ENCODE measurements at places on chromosomes 2 and 18. TPM values are rescaled to one million over a fixed set of nuclear protein-coding genes. Genes with fewer than 3 reads are reported as not detected.
A peak's percentile ranks its signal among the peaks of the same experiment; 100 is the strongest.

Gene RAB17
- 6.3 TPM for polyA plus RNA-seq

GRCh38 chr2:29293830-29294438, 178.7 kb downstream of the CLIP4 start:
- no peaks in the 10 kb centered on the region for H3K4me1 ChIP-seq
- no peak overlapping the region for H3K4me3 ChIP-seq
- H3K27me3 ChIP-seq: no peaks in the 10 kb centered on the region
- H3K36me3 ChIP-seq: no peaks in the 10 kb centered on the region

- H3K36me3 ChIP-seq: no peaks in the 10 kb centered on the region
- H3K27ac ChIP-seq: no peak overlapping the region
- no peaks in the 10 kb centered on the region for H3K27me3 ChIP-seq
- H3K4me3 ChIP-seq: no peak overlapping the region
- H3K4me1 ChIP-seq: peaks cover 4% of the 10 kb centered on the region
Measured at GRCh38 chr2:5674026-5674340, 18.2 kb upstream of the SOX11 start.

GRCh38 chr2:187580462-187581124, 26.4 kb upstream of the TFPI start:
- H3K4me3 ChIP-seq: no peak overlapping the region
- no peaks in the 10 kb centered on the region for H3K27me3 ChIP-seq
- H3K27ac ChIP-seq: no peak overlapping the region
- no peaks in the 10 kb centered on the region for H3K36me3 ChIP-seq
- no peaks in the 10 kb centered on the region for H3K4me1 ChIP-seq
- DNase-seq: no peak

GRCh38 chr2:134405611-134406081, 151.8 kb downstream of the MGAT5 start:
- H3K27ac ChIP-seq: no peak overlapping the region
- no peak for DNase-seq
- no peaks in the 10 kb centered on the region for H3K27me3 ChIP-seq

DNA sequence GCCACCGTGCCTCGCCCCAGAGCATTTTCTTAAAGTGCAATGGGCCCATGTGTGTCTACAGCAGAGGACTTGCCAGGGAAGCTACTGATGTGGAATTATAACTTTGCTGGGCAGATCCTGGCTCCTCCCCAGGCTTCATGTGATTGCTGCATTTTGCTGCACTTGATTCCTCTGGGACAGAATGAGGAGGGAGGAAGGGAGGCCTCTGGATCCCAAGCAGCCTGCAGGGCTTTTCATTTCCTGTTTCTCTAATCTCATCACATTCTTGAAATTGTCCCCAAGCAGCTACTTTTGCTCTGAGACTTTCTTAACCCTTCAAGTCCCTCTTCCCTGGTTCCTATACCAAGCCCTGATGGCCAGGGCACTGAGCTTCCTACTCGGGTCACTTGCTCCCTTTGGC, 134.4 kb upstream of the SEC11C start:
- peak; percentile 77 for DNase-seq
- H3K4me3 ChIP-seq: no peak overlapping the region
- H3K27ac ChIP-seq: peak overlapping the region; percentile 28
- H3K4me1 ChIP-seq: peaks cover 14% of the 10 kb centered on the region
- no peaks in the 10 kb centered on the region for H3K27me3 ChIP-seq
- H3K36me3 ChIP-seq: no peaks in the 10 kb centered on the region

- H3K27ac ChIP-seq: no peak overlapping the region
- no peaks in the 10 kb centered on the region for H3K36me3 ChIP-seq
- no peaks in the 10 kb centered on the region for H3K27me3 ChIP-seq
Measured at GRCh38 chr2:101881131-101881530, 110.6 kb upstream of the IL1R2 start.

DNA sequence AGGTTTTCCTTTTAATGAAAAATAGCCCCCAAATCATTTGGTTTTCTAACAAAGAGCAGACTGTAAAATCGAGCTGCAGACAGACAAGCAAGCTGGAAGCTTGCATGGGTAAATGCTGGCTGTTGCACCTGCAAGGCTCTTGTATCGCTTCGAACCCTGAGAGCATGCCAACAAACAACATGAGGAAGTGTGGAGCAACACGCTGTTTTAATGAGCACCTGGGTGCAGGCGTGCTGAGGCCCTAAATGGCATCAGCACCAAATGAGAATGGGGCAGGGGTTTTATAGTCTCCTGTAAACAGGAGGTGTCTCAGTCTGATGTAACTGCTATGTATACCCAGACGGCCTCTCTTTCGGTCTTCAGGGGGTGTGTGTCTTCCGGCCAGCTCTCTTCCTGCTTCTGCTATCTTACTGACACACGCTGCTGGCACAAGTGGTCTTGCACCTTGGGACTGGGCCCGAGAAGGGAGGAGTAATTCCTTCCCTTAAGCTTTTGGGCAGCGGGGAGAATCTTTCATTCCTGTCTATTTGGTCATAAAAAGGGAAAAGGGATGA, 31.9 kb upstream of the CDH2 start:
- H3K27me3 ChIP-seq: no peaks in the 10 kb centered on the region
- H3K4me1 ChIP-seq: no peaks in the 10 kb centered on the region
- H3K4me3 ChIP-seq: no peak overlapping the region
- no peaks in the 10 kb centered on the region for H3K36me3 ChIP-seq

Gene ROCK1
- 9.6 TPM for polyA plus RNA-seq

GRCh38 chr2:240400371-240401161, 34.9 kb upstream of the GPC1 start:
- H3K36me3 ChIP-seq: no peaks in the 10 kb centered on the region
- no peak overlapping the region for H3K4me3 ChIP-seq
- H3K27ac ChIP-seq: no peak overlapping the region
- peak; percentile 10 for DNase-seq
- H3K27me3 ChIP-seq: no peaks in the 10 kb centered on the region

DNA sequence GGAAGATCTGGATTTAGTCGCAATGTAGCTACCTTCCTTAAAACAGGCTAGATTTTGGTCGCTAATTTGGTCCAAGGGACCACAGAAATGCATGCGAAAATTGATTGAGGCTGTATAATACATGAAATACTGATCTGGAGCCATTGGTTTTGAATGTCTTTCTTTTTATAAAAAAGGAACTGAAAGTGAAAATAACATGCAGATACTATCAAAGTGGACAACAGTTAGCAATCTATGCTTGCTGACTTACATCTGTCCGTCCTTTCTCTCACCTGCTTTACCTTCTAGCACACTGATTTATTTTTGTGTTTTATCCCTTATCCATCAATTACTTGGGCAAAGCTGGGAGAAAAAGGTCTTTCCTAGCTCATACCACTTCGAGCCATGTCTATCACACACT, 1459.8 kb upstream of the ACVR2A start:
- no peak overlapping the region for H3K27ac ChIP-seq
- H3K27me3 ChIP-seq: no peaks in the 10 kb centered on the region
- no peak for DNase-seq
- no peaks in the 10 kb centered on the region for H3K4me1 ChIP-seq
- H3K36me3 ChIP-seq: no peaks in the 10 kb centered on the region
- no peak overlapping the region for H3K4me3 ChIP-seq

DNA sequence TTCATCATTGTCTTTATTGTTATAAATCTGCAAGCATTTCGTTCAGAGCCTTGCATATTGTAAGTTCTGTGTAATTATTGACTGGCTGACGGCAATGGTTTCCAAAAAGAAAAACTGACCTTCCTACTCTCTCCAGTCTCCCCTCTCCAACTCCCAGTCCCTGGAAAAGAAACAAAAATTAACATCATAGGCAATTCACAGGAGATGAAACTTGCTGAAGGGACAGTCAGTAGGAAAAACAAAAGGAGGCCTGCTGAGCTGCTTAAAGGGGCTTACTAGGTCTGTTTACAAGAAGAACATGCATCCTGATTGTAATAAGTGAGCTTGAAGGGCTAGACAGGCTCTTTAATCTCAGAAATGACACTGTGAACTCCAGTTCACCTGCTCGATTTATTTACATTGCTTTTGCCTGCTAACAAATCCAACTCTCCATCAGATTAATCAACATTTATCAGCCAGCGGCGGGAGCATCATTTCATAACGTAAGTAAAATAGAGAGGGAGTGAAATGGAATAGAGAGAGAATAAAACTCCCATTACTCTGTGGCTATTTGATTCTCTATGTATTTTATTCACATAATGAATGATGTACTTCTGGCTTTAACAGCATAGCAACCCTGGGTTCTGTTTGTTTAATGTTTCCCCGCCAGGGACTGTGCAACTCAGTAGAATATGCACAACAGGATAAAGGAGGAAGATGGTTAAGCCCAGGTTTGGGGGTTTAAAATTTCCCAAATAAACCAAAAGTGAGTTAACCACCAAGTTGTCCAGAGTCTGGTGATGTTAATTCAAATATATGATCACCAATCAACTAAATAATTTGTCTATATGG, 256.7 kb upstream of the SETBP1 start:
- no peaks in the 10 kb centered on the region for H3K4me1 ChIP-seq
- no peaks in the 10 kb centered on the region for H3K36me3 ChIP-seq

DNA sequence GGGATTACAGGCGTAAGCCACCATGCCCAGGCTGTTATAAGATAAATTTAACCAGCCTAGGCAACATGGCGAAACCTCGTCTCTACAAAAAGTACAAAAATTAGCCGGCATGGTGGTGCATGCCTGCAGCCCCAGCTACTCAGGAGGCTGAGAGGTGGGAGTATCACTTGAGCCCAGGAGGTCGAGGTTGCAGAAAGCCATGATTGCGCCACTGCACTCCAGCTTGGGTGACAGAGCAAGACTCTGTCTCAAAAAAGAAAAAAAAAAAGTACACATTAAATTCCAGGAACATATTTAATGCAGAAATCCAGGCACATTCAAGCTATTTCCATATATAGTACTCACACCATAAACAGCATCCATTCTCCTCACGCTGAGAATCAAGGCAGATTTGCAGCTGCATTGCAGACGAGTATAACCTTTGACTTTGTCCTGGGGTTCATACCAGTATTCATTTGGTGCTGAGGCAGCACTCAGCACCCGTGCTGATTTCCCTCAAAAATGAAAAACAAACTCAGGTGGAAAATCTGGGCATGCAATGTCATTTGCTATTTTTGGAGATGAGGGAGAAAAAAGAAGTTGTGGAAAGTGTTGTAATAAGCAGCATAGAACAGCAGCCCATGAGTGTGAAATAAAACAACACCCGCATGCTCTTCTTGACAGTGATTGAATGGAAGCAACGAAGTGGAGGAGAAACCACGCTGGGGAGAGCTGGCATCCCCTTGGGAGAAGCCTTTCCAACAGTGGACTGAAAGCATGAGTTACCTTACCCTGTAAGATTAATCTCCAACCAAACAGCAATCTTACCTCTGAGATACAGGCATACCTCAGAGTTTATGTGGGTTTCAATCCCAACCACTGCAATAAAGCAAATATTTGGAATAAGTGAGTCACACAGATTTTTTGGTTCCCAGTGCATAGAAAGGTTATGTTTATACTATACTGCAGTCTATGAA, 46.8 kb upstream of the ANXA4 start:
- H3K27ac ChIP-seq: no peak overlapping the region
- no peak for DNase-seq
- H3K27me3 ChIP-seq: no peaks in the 10 kb centered on the region
- no peaks in the 10 kb centered on the region for H3K36me3 ChIP-seq
- H3K4me3 ChIP-seq: no peak overlapping the region

Gene HAAO
- polyA plus RNA-seq: 6.0 TPM

Gene FAM237A
- polyA plus RNA-seq: 3.7 TPM

DNA sequence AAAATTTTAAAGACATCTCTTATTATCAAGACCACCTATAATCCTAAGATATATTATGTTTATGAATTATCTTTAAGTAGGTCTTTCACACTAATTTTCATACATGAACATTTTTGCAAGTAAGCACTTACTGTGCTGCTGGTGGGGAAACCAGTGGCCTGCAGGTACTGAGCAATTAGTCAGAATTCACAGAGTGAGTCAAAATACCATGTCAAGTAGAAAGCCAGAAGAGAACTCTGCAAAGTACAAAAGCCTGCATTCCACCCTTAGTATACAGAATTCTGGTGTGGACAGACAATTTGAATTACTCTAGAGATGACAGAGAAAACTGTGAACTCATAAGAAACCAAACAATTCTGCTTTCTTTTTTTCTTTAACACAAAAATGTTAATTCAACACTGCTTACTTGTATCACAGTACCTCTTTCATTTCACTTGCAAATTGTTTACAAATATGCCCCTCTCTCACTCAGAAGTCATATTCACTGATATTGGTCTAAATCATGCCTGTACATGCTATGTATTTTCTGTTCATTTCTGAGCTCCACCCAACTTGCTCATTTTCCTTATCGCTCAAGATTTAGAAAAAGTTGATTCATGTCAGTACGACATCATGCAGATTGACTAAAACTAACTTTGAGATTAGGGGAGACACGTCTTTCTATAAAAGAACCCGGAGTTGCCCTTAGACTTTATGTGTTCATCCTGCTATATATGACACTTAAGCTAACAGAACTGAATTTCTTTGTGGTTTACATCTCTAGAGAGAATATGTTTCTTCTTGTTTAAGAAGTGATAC, 182.9 kb downstream of the IKZF2 start:
- no peak overlapping the region for H3K4me3 ChIP-seq
- no peak overlapping the region for H3K27ac ChIP-seq
- no peaks in the 10 kb centered on the region for H3K4me1 ChIP-seq
- H3K27me3 ChIP-seq: no peaks in the 10 kb centered on the region
- DNase-seq: no peak

DNA sequence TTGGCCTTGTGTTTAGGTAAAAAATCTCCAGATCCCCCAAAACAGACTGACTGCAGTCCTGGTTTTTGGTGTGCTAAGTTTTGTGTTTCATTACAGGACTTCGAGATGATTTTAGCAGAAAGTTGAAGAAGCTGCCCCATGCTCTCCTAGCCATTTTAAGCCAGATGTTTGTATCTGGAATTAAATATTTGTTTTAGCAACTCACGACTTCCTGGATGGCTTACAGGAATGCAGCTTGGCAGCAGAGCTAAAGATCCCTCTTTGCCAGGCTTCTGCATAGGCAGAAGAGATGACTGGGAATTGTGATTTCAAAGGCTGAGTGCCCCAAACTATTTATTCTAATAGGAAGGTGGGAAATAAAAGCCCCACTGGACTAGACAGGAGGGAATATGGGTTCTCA, 31.1 kb downstream of the ONECUT2 start:
- no peak overlapping the region for H3K4me3 ChIP-seq
- no peaks in the 10 kb centered on the region for H3K27me3 ChIP-seq
- no peak for DNase-seq
- H3K27ac ChIP-seq: no peak overlapping the region
- H3K4me1 ChIP-seq: no peaks in the 10 kb centered on the region
- H3K36me3 ChIP-seq: no peaks in the 10 kb centered on the region

Gene GPR45
- 0.74 TPM for polyA plus RNA-seq

- no peak overlapping the region for H3K27ac ChIP-seq
- H3K4me1 ChIP-seq: no peaks in the 10 kb centered on the region
- no peak overlapping the region for H3K4me3 ChIP-seq
- no peak for DNase-seq
- H3K27me3 ChIP-seq: no peaks in the 10 kb centered on the region
Measured at GRCh38 chr2:166090908-166091307, 36.9 kb downstream of the SCN1A start.
